Naive thymus-derived CD8-positive, alpha-beta T cell (primary cell): ENCODE measurements at places on chromosomes 1 and 21.

GRCh38 chr1:165395478-165395877 lies 39.0 kb upstream of the LMX1A start:
- no peak overlapping the region for H3K4me3 ChIP-seq
- no peak overlapping the region for H3K27ac ChIP-seq
- H3K36me3 ChIP-seq, result no peaks in the 10 kb centered on the region
- peaks cover 80% of the 10 kb centered on the region for H3K27me3 ChIP-seq
- DNase-seq, result no peak

- no peaks in the 10 kb centered on the region for H3K27me3 ChIP-seq
- no peak overlapping the region for H3K4me3 ChIP-seq
- no peak overlapping the region for H3K27ac ChIP-seq
- DNase-seq, result no peak
- no peaks in the 10 kb centered on the region for H3K4me1 ChIP-seq
- no peaks in the 10 kb centered on the region for H3K36me3 ChIP-seq
Measured at GRCh38 chr21:20968391-20968790, 29.8 kb upstream of the NCAM2 start.

DNA sequence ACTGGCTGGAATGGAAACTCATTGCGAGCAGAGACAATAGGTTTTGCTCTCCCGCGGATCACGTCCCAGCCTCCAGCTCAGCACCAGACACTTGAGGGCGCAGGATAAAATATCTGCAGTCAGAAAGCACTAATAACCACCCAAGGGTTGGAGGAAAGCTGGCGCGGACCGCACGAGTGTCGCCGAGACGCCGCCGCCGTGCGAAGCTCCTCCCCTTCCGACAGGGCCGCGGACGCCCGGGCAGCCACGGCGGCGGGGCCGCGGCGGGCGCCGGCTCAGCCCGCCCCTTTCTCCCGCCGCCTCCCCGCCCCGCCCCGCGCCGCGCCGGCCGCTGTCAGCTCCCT lies at the start of gene CMPK1:
Gene CMPK1, plus strand, starts transcription at position 213 of the 344 bp plus-strand sequence. CDS start 156 bp downstream, outside the sequence.
- H3K27me3 ChIP-seq, result no peaks in the 10 kb centered on the region
- DNase-seq, result peak; percentile 69
- H3K27ac ChIP-seq, result peak within 1 kb of the TSS; percentile 89
- peaks cover 2% of the 10 kb centered on the region for H3K36me3 ChIP-seq

DNA sequence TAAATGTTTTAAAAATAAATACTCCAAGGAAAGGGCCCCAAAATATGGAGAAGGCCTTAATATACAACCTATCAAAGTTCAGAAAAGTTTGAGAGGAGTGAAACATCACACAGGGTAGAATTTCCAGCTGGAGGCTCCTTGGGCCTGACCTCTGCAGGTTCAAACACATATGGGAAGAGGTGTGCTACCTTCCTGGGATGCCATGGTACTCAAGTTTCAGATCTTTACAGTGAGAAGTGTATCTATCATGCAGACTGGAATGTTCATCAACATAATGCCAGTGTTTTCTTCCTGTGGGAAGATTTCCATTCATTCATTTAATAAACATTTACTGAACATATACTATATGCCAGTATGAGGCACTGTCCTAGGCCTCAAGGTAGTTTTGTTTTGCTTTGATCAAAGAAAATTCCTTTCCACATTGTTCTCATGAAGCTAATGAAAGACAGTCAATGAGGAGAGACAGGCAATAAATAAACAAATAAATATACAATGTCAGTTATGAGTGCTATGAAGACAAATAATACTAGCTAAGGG lies 14.6 kb upstream of the ADAR start:
- H3K36me3 ChIP-seq, result peaks cover 43% of the 10 kb centered on the region
- no peak overlapping the region for H3K4me3 ChIP-seq
- no peak for DNase-seq
- H3K4me1 ChIP-seq, result peaks cover 69% of the 10 kb centered on the region
- H3K27ac ChIP-seq, result peak overlapping the region; percentile 55

DNA sequence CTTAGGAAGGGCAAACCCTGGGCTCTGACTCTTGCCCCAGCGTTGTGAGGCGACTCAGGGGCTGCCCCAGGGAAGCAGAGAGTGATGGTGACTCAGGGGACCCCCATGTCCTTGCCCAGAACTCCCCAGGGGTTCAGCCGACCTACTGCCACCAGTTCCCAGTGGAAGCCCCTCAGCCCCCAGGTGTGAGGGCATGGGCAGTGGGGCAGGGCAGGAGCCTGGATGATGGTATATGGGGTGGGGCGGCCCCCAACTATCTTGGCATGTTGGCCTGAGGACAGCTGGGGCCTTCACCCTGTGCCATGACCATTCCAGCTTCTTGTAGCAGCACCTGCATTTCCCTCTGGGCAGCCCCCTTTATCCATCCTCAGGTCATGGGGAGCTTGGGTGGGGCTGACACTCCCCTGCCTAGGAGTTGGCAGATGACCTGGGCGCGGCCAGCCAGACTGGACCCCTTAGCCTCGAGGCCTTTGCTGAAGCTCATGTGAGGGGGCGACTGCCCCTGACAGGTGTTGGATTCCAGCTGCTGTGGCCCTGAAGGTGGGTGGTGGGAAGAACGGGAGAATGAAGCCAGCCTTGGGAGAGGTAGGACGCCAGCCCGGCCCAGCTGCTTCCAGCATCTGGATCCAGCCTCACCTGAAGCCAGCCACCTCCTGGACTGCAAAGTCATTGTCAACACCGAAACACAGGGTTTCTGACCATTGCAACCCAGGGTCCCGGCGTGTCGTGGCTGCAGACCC lies 1.8 kb upstream of the FNDC10 start:
- no peaks in the 10 kb centered on the region for H3K36me3 ChIP-seq
- H3K4me1 ChIP-seq, result peaks cover 5% of the 10 kb centered on the region
- H3K27ac ChIP-seq, result no peak overlapping the region

GRCh38 chr21:26833460-26833939 lies 11.7 kb downstream of the ADAMTS1 start:
- H3K27ac ChIP-seq, result no peak overlapping the region
- H3K4me3 ChIP-seq, result no peak overlapping the region
- peaks cover 6% of the 10 kb centered on the region for H3K27me3 ChIP-seq
- H3K4me1 ChIP-seq, result no peaks in the 10 kb centered on the region
- no peak for DNase-seq
- H3K36me3 ChIP-seq, result no peaks in the 10 kb centered on the region

- H3K27me3 ChIP-seq, result peaks cover 11% of the 10 kb centered on the region
- DNase-seq, result no peak
- H3K36me3 ChIP-seq, result no peaks in the 10 kb centered on the region
- no peak overlapping the region for H3K27ac ChIP-seq
- no peak overlapping the region for H3K4me3 ChIP-seq
Measured at GRCh38 chr1:50971748-50972305, 1.8 kb downstream of the CDKN2C start.
